ENCODE measurements at places on chromosomes 2 and 18. TPM values are rescaled to one million over a fixed set of nuclear protein-coding genes. Genes with fewer than 3 reads are reported as not detected.

Gene EFR3B
- total RNA-seq: 1.5 TPM

Gene SCTR
- not detected for total RNA-seq

Gene MC2R
- not detected for total RNA-seq

Gene EIF2B4
- 34.6 TPM for total RNA-seq

DNA sequence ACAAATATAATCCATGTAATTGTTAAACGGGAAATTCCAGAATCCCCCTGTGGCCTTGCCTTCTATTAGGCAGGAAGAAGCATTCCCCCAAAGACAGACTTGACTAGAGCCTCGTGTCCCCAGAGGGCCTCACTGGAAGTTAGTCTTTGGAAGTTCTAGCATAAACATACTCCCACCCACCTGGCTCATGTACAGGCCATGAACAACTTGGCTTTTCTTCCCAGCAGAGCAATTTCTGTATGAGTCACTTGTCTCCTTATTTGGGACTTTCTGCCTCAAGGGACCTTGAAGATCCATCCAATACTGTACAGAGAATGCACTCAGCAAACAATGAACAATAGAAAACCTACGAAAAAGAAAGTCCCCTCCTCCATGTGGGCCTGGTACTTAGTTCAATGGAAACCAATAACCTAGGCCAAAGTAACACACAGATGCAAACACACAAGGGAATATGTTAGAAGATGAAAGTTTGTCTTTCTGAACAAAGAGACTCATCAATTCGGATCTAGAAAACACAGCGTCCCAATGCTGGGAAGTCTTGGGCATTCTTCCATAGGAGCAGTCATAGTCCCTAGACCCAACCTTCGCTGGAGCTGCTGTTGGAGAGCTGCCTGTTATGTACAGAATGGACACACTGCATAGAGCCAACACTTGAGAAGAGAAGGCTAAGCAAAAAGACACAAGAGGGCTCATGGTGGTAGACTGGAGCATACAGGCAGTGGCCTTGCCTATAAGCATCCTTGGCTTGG, 303.5 kb downstream of the HRH4 start:
- peaks cover 2% of the 10 kb centered on the region for H3K27me3 ChIP-seq
- no peak for DNase-seq
- H3K4me3 ChIP-seq: no peak overlapping the region
- H3K27ac ChIP-seq: no peak overlapping the region
- H3K36me3 ChIP-seq: no peaks in the 10 kb centered on the region

GRCh38 chr2:225842939-225843338, 443.4 kb downstream of the NYAP2 start:
- no peaks in the 10 kb centered on the region for H3K27me3 ChIP-seq
- no peaks in the 10 kb centered on the region for H3K36me3 ChIP-seq
- H3K4me1 ChIP-seq: no peaks in the 10 kb centered on the region
- no peak overlapping the region for H3K4me3 ChIP-seq
- no peak for DNase-seq

DNA sequence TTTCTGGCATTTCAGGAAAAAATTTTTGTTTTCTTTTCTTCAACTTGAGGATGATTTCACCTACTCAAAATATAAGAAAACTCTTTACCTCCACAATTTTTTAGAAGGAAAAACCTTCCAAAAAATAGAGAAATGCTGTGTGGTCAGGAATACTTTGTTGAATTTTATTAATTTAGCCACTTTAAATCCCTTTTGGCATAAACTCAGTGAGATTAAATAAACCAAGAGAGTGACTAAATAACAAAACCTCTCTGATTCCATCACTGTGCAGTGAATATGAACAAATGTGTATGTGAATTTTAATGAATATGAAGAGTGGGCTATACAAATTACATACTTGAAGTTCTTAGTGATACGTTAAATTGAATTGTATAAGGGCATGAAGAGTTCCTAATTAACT, 25.8 kb upstream of the CYTIP start:
- peak overlapping the region; percentile 69 for H3K4me3 ChIP-seq
- peak overlapping the region; percentile 99 for H3K27ac ChIP-seq
- peaks cover 90% of the 10 kb centered on the region for H3K4me1 ChIP-seq
- H3K27me3 ChIP-seq: no peaks in the 10 kb centered on the region

DNA sequence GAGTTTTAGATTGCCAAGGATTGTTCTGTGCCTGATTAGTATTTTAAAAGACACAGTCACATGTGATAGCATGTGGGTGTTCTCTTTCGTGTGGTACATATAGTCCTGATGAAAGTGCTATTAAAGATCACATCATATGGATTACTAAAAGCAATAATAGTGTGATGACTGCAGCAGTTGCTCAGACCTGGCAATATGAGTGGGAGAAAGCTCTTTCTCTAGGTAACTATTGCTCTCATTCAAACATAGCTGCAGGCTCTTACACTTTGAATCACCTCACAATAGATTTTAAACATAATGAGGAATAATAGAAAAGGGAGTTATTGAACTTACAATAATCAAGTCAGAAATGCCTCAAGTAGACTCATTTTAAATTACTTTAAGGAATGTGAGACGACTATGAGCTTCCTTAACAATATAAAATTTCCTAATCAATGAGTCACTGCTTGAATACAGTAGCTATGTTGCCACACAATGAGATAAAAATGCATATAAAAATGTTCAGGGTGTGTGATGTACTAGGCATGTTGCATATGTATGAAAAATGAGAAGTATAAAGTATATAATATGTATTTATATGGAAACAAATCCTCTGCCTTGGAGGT, 452.1 kb downstream of the TMX3 start:
- no peaks in the 10 kb centered on the region for H3K36me3 ChIP-seq
- no peak overlapping the region for H3K27ac ChIP-seq
- no peak for DNase-seq
- no peak overlapping the region for H3K4me3 ChIP-seq
- no peaks in the 10 kb centered on the region for H3K4me1 ChIP-seq

DNA sequence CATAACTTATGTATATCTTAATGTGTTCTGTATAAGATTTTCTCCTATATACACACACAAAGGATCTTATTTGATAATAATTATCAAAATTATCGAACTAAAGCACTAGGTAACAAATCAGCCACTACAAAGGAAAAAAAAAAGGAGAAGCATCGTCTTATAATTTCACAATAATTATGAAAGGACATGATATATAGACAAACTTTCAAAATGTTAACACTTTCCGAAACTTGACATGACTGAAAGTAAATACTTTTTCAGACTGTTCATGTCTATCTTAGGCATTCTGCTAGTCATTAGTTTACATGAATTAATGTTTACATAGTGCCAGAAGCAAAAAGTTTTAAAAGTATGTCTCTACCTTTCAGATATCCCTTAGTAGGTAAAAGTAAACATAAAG, 7.3 kb upstream of the NR4A2 start:
- H3K36me3 ChIP-seq: no peaks in the 10 kb centered on the region
- H3K27ac ChIP-seq: peak overlapping the region; percentile 99
- DNase-seq: no peak
- no peaks in the 10 kb centered on the region for H3K27me3 ChIP-seq

DNA sequence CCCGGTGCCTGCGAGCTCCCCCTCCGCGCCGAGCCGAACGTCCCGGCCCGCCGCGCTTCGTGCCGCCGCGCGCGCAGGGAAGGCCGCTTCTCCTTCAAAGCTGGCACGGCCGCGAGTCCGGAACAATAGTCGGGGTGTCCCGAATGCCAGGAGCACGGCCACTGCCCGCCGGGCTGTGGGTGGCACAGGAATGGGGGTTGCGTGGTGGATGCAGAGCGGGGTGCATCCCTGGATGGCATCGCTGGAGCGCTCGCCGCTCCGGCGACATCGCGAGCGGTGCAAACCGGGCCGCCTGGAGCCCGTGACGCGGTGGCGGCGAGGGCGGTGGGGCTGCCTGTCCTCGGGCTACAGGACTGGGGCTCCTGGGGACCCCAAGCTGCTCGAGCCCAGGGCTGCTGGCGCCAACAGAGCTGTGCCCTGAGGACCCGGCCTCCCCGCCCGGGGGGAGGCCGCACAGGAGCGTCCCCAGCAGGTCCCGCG, 1.1 kb upstream of the SATB2 start:
- peak; percentile 35 for DNase-seq
- peaks cover 27% of the 10 kb centered on the region for H3K4me1 ChIP-seq
- H3K27ac ChIP-seq: no peak overlapping the region
- H3K36me3 ChIP-seq: peaks cover 2% of the 10 kb centered on the region
- peak overlapping the region; percentile 80 for H3K4me3 ChIP-seq
- peaks cover 60% of the 10 kb centered on the region for H3K27me3 ChIP-seq

- H3K4me3 ChIP-seq: no peak overlapping the region
- H3K4me1 ChIP-seq: no peaks in the 10 kb centered on the region
- DNase-seq: no peak
- H3K27me3 ChIP-seq: no peaks in the 10 kb centered on the region
These were observed 92.0 kb downstream of the GAREM1 start for GRCh38 chr18:32378705-32379104.

- peaks cover 23% of the 10 kb centered on the region for H3K36me3 ChIP-seq
- H3K27ac ChIP-seq: no peak overlapping the region
- peaks cover 6% of the 10 kb centered on the region for H3K4me1 ChIP-seq
- no peaks in the 10 kb centered on the region for H3K27me3 ChIP-seq
- no peak overlapping the region for H3K4me3 ChIP-seq
These were observed 69.9 kb downstream of the PMS1 start for GRCh38 chr2:189854187-189854586.

GRCh38 chr2:31950946-31951562, 59.8 kb downstream of the MEMO1 start:
- no peak for DNase-seq
- H3K36me3 ChIP-seq: peaks cover 11% of the 10 kb centered on the region
- no peaks in the 10 kb centered on the region for H3K27me3 ChIP-seq
- H3K4me1 ChIP-seq: peaks cover 44% of the 10 kb centered on the region
- peak overlapping the region; percentile 21 for H3K27ac ChIP-seq
- H3K4me3 ChIP-seq: no peak overlapping the region

DNA sequence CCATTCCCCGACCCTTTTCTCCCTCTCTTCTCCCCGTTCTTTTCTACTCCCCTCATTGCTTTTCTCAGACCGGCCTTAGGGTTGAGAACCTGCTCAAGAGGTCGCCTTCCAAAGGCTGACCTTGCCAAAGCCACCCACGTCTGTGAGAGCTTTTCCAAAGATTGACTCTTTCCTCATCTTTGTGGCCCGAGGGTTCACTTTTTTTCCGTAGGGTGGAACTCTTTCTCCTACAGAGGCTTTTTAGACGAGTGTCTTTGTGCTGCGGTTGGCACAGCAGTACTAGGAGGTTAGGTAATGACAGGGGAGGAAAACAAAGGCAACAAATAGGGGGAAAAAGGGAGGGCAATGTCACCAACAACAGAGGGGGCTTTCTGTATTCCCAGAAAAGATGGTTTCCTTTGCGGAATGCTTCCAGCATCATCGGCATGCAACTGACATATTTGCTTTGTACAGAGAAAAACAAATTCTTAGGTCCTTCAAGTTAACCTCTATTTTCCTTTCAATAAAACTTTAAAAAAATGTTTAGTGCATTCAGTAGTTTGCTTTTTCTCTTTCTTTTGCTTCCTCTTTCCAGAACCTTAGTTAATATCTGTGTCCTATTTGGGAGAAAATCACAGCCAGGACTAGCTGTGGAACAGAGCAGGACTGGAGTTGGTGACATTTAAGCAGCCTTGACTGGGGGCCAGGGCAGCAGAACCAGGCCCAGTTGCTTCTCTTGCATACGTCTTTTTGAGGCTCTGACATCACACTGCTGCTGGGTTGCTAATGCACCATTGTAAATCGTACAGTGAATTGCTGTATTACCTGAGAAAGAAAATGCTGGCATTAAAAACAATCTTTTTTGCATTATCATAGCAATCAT, 188.1 kb upstream of the FANCL start:
- peaks cover 10% of the 10 kb centered on the region for H3K4me1 ChIP-seq
- DNase-seq: no peak
- H3K27me3 ChIP-seq: peaks cover 34% of the 10 kb centered on the region
- peak overlapping the region; percentile 36 for H3K4me3 ChIP-seq
- no peaks in the 10 kb centered on the region for H3K36me3 ChIP-seq

- no peak for DNase-seq
- H3K4me3 ChIP-seq: no peak overlapping the region
- no peaks in the 10 kb centered on the region for H3K4me1 ChIP-seq
- H3K27ac ChIP-seq: no peak overlapping the region
These were observed 268.4 kb downstream of the GPD2 start for GRCh38 chr2:156704617-156705016.

DNA sequence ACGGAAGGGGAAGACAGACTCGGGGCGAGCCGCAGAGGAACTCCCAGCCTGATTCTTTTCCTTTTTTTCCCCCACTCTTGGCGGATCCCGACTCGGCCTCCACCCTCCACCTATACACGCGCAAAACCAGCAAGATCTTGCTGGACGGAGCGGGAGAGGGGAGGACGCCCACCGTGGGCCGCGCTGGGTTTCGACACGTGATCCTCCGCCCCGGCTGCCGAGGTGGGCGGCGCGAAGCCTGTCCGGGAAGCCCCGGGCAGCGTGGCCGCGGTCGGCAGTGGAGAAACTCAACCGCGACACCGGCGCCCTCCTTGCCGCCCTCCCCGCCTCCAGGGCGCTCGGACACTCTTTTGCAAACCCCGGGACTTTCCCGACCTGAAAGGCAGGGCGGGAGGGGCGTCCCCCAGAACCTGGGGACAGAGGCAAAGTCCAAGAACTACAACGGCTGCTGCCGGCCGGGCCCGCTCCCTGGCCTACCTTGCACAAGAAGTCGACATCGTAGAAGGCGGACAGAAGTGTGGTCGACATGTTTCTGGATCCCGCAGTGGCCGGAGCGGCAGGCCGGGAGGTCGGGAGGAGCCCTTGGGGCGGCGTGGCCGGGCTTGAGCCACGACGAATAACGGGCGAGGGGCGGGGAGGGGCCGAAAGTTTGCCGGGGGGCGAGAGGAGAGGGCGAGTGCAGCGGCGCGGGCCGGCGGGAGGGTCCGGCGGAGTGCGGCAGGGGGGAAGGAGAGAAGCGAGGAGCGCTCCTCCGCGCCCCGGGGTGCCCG, 433 bp downstream of the ZFP36L2 start:
- H3K27ac ChIP-seq: peak overlapping the region; percentile 96
- peaks cover 38% of the 10 kb centered on the region for H3K4me1 ChIP-seq
- peak overlapping the region; percentile 94 for H3K4me3 ChIP-seq
- peak; percentile 80 for DNase-seq
- no peaks in the 10 kb centered on the region for H3K27me3 ChIP-seq

Data from activated CD4-positive, alpha-beta memory T cell treated with anti-CD3 and anti-CD28 coated beads for 36 hours (primary cell).